Fibroblast of skin of abdomen (primary cell): ENCODE measurements at places on chromosomes 7 and 10.

GRCh38 chr10:105063796-105064195, 422.7 kb downstream of the SORCS3 start:
- peak; percentile 70 for DNase-seq

- peak; percentile 100 for DNase-seq
Observed at GRCh38 chr10:62582804-62583208, 208.6 kb downstream of the ZNF365 start.

- DNase-seq: no peak
Observed at GRCh38 chr7:65268782-65269149, 104.9 kb upstream of the ZNF92 start.

GRCh38 chr10:91238191-91238590, 17.7 kb downstream of the PCGF5 start:
- no peak for DNase-seq

GRCh38 chr10:63165249-63165648, 32.1 kb downstream of the NRBF2 start:
- DNase-seq: no peak

DNA sequence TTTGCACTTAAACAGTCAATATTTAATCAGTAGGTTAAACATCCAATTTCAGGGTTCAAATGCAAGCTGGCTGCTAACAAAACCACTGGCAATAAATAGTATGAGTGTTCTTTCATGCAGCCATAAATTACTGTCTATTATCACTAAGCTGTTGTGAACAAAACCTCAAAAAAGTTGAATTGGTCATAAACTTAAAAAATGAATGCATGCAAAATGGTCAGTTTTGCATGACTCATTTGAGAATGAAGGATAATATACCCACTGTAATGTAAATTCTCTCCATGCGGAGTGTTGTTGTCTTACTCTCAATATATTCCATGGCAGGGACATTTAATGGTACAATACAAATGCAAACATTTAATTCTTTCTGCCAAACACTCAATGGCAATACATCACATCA, 226.4 kb downstream of the MAGI2 start:
- peak; percentile 55 for DNase-seq

- DNase-seq: peak; percentile 60
Observed at GRCh38 chr10:109939315-109939961, 16.1 kb upstream of the XPNPEP1 start.
